ENCODE measurements at places on chromosomes 16 and 17. TPM values are rescaled to one million over a fixed set of nuclear protein-coding genes. Genes with fewer than 3 reads are reported as not detected.

The BBS2 gene
- 22.1 TPM for total RNA-seq

The CCL5 gene
- total RNA-seq: 1.3 TPM

The HS3ST3A1 gene
- total RNA-seq: 0.50 TPM

The PMFBP1 gene
- total RNA-seq: 0.16 TPM

The CASKIN1 gene
- total RNA-seq: 0.47 TPM

The C16orf92 gene
- not detected for total RNA-seq

The INCA1 gene
- total RNA-seq: 1.6 TPM
